Thymus (tissue), 14 donors: ENCODE measurements at places on chromosomes 3 and 15.

DNA sequence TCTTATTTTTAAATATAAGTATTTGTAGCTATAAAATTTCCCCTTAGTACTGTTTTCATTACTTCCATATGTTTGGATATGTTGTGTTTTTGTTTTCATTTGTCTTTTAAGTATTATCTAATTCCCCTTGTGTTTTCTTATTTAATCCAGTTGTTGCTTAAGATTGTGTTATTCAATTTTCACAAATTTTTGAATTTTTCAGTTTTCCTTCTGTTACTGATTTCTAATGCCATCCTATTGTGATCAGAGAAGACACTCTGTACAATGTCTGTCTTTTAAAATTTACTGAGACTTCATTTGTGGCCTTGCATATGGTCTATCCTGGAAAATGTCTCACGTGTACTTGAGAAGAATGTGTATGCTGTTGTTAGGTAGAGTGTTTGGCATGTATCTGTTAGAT, 795.6 kb upstream of the CFAP20DC start:
- no peak for DNase-seq

- DNase-seq, result no peak
Measured at GRCh38 chr3:2920103-2920502, 190.1 kb downstream of the IL5RA start.

DNA sequence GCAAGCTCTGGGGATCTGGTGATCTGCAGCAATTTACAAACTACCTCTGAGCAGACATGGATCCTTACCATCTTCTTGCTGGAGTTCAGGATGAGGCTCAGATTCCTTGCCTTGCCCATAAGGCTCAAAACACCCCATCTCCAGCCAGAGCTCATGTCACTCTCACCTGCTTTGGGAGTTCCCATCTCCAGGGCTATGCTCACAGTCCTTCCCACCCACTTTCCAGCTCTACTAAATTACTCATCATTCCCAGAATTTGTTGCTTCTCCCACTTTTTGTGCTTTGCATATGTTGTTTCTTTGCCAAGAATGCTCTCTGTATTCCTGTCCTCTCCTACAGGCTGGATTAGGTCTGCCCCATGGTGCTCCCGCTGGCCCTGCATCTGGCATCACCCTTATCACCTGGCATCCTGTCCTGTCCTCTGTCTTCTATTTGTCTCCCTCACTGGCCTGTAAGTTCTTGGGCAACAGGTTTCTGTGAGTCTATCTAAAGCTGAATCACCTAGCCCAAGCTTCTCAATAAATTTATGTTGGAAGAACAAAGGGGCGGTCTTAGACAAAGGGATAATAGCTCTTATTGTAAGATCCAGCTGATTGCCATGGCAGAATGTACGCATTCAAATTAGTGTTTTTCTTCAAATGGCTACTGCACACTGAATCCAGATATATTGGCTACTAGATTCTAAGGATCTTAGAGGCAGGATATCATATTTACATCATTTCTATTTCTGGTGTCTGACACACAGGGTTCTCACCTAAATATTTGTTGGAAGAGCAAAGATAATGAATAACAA, 179.2 kb downstream of the CLSTN2 start:
- DNase-seq, result no peak

DNA sequence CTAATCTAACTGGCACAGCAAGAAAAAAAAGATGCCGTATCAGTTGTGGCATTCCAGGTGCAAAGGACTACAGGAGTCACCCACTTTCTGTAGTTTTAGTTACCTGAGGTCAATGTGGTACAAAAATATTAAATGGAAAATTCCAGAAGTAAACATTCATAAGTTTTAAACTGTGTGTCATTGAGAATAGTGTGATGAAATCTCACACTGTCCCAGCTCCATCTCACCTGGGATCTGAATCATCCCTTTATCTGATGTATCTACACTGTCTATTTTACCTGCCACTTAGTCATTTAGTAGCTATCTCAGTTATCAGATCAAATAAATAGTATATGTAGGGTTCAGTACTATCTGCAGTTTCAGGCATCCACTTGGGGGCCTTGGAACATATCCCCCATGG, 26.7 kb downstream of the GBE1 start:
- no peak for DNase-seq

GRCh38 chr15:56732135-56732885, 999 bp downstream of the ZNF280D start:
- DNase-seq, result no peak

GRCh38 chr3:29465836-29466235, 185.0 kb downstream of the RBMS3 start:
- no peak for DNase-seq

- no peak for DNase-seq
Measured at GRCh38 chr15:98896002-98896721, 111.4 kb downstream of the PGPEP1L start.

GRCh38 chr3:35658686-35659085, 19.4 kb downstream of the ARPP21 start:
- DNase-seq, result no peak

DNA sequence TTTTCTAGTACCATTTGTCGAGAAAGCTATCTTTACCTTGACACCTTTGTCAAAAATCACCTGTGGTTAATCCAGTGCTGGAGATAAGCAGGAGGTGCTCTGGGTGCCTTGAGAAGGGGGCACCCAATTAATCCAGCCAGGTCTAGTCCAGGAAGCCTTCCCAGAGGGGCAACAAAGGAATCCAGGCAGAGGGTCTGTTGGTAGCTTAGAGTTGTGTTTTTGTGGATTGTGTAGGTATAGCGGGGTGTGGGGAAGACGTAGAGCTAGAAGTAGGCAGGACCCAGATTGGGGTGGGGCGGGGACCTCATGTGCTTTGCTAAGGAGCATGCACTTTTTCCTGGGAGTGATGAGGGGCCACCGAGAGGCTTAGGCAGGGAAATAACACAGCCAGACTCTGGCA, 6.0 kb upstream of the PIGZ start:
- DNase-seq, result no peak

GRCh38 chr15:40957581-40958051, 4.3 kb downstream of the CHAC1 start:
- DNase-seq, result no peak

DNA sequence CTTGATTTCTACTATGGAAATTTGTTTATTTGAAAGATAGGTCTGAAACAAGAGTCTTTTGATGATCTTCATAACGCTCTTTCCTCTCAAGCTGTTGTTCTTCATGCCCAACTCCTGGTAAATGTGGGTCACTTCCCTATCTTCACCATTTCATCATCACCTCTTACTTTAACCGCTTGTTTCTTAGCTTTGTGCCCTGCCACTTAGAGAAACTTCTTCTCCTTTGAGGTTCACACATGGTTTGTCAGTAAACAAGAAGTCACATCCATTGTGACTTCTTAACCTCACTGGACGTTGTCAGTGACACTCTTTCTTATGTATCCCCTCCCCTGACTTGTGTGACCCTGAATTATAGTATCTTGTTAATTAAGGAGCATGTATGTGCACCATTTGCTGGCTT, 16.9 kb upstream of the P2RY13 start:
- DNase-seq, result no peak

DNA sequence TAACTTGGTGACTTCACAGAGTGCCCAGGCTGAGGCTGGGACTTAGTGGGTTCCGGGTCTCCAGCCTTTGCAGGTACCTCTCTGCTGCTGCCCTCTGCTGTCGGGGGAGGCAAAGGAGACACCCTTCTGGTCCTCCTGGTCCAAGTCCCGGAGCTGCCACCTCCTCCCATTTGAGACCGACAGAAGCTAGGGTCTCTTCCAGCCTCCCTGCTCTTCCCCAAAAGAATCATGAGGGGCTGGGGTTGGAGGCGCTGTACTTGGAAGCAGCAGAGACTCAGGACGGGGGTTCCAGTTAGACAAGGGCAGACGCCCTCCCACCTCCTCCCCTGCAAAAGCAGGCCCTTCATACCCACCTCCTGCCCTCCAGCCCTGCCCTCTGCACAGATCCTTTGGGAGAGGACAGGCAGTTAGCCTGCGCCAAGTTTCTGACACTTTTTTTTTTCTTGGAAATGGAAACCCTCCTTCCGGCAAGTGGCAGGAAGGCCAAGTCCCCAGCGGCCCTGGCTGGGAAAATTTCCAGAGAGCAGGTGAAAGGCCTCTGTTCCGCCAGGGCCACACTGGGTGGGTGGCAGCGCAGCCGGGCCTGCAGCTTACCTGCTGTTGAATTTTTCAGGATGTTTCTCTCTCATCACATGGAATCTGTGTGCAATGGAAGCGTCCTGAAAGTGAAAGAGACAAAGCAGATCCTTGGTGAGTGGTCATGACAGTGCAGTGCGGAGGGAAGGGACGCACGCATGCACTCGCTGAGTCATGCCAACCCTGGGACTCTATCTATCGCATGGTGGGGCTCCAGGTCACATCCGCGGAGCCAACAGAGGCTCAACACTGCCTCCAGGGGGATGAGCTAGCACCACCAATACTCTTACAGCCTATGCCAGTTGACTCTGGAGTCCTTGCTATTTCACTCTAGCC, 119.9 kb downstream of the DGKG start:
- no peak for DNase-seq

DNA sequence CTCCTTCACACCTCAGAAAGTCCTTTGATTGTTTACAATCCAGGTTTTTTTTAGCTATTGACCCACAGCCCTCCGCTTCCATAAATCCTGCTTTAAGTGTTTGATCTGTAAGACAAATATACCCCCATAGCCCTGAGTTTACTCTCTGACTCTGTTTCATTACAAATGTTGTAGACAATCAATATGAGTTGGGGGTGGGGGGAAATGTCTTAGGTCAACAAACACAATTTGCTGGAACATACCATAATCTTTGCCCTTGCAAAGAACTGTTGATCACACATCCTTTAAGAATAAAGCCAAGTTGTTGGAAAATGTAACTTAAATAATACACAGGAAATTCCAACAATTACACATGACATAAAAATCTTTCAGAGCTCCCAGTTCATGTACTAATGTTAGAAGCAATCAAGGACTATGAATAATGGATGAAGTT, 301.8 kb upstream of the SEMA6D start:
- DNase-seq, result no peak

DNA sequence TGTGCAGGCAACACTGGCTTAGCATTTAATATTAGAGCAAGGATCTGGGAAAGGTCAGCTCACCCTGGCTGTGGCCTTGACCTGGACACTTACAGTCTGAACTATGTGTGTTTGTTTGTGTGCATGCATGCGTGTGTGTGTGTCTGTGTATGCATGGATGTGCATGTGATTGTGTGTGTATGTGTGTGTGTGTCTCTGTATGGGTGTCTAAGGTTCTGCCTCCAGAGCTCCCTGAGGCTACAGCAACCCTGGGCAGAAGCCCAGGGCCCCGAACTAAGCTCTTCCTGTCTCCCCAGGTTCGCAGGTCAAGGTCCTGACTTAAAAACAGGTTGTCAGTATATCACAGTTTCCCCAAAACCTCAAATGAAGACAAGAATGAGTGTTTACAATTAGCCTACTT, 51.3 kb downstream of the SUSD5 start:
- no peak for DNase-seq

GRCh38 chr15:51289290-51289689, 49.1 kb downstream of the CYP19A1 start:
- DNase-seq, result no peak

- no peak for DNase-seq
Measured at GRCh38 chr3:185332026-185332735, 30.8 kb upstream of the MAP3K13 start.

- no peak for DNase-seq
Measured at GRCh38 chr3:103158183-103158582, 723.4 kb downstream of the ZPLD1 start.

- no peak for DNase-seq
Measured at GRCh38 chr3:146496251-146496650, 26.9 kb upstream of the PLSCR2 start.

- DNase-seq, result no peak
Measured at GRCh38 chr15:86157606-86158293, 78.1 kb downstream of the AGBL1 start.

- DNase-seq, result no peak
Measured at GRCh38 chr15:89138999-89139612, 50.9 kb downstream of the ABHD2 start.

DNA sequence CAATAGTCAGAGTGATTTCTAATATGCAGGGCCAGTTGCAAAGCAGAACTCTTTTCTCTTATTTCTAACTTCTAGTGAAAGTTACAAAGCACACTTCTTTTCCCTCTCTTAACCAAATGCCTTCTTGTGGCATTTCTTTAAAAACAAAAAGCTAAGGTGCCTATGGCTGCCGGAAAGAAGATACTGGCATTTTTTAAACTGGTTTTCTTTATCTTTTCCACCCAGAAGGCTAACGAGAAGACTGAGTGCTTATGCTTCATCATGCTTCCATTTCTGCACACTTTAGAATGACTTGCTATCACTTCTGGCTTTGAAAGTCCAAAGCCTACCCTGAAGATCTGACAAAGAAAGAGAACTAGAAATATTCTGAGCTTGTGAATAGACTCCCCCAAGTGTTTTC, 141.3 kb downstream of the P2RY1 start:
- DNase-seq, result no peak

DNA sequence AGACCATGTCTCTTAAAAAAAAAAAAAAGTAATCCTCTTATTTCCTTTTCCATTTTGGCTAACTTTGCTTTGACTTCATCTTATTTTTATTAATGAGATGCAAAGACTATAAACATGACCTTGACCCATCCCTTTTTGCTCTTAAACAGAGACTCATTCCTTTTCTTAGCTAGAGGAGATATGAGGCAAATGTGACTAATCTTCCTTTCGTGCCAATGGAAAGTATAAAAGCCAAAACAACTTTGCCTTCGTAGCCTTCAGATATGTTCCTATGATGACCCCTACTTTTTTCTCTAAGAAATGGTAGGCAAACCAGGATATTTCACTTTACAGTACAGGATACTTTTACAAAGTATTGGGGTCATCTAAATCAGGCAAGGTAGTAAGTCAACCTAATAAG, 36.9 kb upstream of the GOLGB1 start:
- no peak for DNase-seq

- no peak for DNase-seq
Measured at GRCh38 chr3:171607452-171607851, 147.2 kb upstream of the TNIK start.

DNA sequence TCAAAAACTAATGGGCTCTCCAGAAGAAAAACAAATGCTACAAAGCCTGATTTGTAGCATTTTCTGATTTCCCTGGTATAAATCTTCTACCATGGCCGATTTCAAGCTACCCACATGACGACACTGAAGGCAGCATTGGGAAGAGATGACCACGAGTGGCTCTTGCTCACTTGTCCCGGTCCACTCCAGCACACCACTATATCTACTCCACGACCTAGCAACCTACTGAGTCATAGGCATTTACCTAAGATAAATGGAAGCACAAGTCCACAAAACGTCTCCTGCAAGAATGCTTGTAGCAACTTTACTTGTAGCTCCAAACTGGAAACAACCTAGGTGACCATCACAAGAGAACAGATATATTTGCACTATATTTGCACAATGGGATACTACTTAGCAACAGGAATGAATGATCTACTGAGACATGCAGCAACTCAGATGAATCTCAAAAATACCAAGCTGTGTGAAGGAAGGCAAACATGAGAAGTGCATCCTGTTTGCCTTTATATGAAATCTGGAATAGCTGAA, 60.8 kb upstream of the HES1 start:
- DNase-seq, result no peak

- DNase-seq, result no peak
Measured at GRCh38 chr3:127456471-127457093, 134.0 kb downstream of the TPRA1 start.
